Fibroblast of skin of left biceps (primary cell): ENCODE measurements at places on chromosomes 2 and 18.

- no peak for DNase-seq
Measured at GRCh38 chr2:62398356-62398755, 107.6 kb downstream of the TMEM17 start.

DNA sequence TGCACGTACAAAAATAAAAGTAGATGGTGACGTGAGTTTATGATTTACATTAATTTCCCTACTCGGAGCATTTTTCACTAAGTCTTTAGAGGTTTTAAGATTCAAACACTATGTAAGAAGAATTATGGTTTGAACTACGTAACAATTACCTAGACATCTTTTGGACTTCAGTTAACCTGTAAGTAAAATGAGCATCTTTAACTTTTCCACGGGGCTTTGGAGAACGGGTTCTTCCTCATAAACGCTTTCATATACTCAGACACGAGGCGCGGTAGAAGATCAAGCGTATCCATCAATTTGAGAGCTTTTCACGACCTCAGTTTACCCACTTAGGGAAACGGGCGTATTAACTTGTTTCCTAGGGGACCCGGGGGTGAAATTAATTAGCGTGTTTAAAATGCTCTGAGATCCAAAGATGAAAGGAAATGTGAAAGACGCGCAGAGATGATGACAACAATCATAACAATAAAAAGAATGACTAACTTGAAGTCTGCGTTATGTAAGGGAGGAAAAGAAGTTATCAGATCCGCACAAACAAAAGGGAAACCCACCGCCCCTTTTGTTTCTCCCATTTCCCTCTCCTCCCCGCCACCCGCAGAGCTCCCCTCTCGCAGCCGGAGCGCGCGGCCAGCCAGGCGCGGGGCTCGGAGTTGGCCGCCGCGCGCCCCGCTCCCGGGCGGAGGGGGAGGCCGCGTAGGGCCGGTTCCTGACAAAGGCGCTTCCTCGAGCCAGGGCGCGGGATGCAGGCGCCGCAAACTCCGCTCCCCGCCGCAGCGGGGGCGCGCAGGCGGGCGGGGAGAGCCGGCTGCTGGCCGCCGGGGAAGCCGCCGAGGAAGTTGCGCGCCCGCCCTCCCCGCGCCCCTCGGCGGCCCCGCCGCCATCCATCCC, 807 bp downstream of the PELI1 start:
- DNase-seq, result no peak

GRCh38 chr2:172294983-172295382, 132.4 kb upstream of the ITGA6 start:
- no peak for DNase-seq

- DNase-seq, result no peak
Measured at GRCh38 chr2:193428336-193428818, 1233.6 kb upstream of the TMEFF2 start.

GRCh38 chr2:212974692-212975091, 176.7 kb downstream of the IKZF2 start:
- no peak for DNase-seq

- no peak for DNase-seq
Measured at GRCh38 chr2:48439102-48439501, 90.9 kb upstream of the STON1 start.

DNA sequence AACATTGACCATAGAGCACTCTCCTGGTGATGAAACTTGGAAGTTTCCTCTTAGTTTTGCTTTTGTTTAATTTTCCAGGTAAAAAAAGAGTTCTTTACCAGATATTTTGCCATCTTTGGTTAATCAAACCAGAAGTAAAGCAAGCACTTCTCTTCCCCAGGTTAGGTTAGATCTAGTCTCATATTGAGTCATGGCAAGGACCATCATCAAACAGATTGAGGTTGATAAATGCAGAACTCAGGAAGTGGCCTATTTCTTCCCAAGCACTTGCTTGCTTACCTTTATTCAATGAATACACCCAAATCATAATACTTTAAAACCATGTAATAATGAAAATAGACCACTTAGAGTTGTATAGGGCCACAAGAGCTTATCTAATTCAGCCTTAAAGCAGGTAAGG, 23.4 kb downstream of the DNAH6 start:
- DNase-seq, result no peak

DNA sequence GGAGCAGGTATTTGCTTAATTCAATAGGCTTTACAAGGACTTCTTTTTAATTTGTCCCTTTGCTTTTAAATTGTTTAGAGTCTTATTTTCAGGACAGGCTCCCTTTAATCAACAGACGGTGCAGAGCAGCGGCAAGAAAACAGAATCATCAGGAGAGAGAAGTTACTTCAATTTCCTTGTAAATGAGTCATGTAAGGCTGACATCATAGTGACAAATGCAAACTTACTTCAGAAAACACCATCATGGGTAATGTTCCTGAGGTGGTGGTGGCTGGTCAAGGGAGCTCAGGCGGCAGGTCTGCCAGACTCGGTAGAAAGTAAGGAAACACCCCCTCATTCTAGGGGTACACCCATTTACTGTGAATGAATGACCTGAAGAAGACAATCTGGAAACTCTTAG, 395.1 kb downstream of the FBXO15 start:
- DNase-seq, result no peak

- no peak for DNase-seq
Measured at GRCh38 chr2:48319863-48320262, 210.1 kb upstream of the STON1 start.

DNA sequence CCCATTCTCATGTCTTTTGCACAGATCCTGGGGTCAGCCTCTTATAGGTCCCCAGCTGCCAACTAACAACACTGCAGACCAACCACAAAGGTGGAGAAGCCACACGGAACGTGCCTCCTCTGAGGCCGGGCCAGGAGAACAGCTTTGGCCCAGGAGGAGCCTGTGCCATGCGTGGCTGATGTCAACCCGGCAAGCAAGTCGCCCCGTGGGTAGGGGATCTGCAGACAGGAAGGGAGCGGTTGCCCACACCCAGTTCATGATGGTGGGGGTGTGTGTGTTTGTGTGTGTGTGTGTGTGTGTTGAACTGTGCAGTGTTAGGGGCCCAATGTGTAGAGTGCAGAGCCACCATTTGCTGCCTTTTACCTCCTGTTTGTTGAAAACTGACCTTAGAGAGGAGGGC, 2.4 kb upstream of the CLEC4F start:
- no peak for DNase-seq

GRCh38 chr2:160613466-160614153, 120.0 kb upstream of the RBMS1 start:
- peak; percentile 57 for DNase-seq

DNA sequence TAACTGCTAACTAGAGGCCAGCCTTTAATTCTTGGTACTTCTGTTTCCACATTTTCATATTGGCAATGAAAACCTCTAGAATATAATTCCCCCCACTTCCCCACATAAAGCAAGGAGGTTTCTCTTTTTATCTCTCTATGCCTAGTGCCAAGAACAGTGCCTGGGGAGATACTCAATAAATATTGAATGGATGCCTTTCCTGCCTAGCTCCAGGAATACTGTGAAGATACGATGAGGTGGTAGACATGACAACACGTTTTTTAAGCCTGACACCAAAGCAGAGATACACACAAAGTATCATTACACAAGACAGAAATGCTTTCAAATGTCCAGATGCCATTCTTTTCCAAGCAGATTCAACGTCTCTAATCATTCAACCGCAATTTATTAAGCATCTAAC, 535.5 kb downstream of the XIRP2 start:
- no peak for DNase-seq

GRCh38 chr2:52563151-52563550, 1204.5 kb upstream of the CHAC2 start:
- DNase-seq, result no peak

DNA sequence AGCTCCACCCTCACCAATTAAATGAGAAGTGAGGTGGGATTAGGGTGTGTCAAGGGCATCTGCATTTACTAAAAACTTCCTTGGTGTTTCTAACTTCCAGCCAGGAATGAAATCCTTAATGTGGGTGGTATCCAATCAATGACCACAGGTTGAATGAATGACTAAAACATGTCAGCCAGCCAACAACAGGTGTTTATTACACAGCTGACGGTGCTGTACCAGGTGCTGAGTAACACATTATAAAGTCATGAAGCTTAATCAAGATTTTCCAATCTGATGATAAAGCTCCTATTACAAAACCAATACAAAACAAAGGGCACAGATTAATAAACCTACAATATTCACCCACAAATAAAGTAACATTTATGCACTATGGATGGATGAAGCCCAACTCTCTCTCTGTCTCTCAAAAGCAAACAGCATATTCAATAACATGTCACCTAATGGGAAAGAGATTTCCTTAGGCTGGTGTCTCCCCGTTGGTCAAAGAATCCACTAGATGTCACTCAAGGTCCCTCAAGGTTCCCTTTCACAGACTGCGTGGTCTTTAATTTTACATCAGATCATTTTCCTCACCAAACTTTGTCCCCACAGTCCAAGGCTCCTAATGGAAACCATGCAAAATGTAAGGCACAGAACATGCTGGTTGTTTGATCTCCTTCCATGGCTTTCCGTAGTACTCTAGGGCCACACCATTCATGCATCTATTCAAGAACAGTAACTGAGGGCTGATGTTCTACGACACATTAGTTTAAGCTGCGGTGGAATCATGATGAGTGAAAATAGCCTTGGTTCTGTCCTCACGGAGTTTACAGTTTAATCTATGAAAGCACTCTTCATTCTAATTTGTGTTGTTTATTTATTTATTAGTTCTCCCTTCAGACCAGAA, 6.4 kb upstream of the PTPN4 start:
- no peak for DNase-seq

GRCh38 chr2:199470361-199470671, 12.6 kb upstream of the SATB2 start:
- no peak for DNase-seq

GRCh38 chr18:50866765-50867164, 12.2 kb upstream of the ME2 start:
- no peak for DNase-seq

DNA sequence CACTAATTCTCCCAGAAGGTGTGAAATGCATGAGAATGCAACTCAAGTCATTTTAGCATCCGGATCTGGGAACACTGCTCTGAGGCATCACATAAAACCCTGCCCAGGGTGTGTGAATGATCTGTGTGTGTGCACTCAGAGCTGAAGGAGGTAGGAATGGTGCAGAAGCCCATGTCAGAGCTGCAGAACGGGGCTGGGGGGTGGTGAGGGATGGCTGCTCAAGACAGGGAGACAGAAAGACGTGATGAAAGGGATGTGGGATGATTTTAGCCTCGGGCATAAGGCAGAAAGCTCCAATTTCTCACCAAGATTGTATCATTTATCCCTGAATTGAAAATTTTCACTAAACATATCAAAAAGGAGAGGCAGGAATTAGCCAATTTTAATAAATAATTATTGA, 369.1 kb downstream of the EIPR1 start:
- DNase-seq, result no peak

DNA sequence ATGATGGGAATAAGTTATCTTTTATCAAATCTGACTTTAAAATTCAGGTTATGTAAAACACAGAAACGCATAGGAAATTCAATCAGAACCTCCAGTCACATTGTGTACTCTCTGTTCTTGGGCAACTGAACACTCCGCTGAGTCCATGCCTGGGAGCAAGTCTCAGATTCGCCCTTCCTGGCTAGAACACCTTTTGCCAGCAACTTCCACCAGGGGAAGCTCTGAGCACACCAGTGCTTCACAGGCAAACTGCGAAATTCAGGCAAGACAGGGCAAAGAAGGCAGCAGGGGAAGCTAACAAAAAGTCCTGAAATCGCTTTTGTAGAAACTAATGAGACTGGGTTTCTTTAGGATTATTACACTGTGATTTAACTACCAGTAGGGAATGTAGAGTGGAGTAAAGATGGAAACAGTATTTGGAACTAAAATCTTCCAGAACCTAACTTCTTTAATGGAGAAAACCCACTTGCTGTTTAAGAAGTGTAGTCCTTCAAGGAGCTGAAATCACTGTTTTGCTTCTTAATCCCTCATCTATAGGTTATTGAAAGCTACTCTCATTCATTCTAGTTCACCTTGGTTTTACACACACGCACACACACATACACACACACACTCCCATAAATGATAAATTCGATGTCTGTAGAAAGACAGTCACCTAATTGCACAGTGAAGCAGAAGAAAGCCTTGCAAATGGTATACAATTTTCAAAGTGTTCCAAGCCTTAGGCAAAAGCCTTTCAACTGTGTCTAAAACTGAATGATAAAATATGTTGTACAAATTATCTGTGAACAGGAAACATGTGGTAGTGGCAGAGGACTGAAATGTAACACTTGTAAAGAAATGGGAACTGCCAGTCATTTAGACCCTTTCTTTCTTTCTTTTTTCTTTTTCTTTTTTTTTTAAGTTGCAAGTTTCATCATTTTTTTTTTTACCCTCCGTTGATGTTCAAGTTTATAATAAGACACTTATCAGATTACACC, 214.5 kb downstream of the TMEM182 start:
- no peak for DNase-seq

GRCh38 chr2:160387558-160388262, 105.9 kb downstream of the RBMS1 start:
- DNase-seq, result peak; percentile 88

GRCh38 chr2:160114020-160114419, 51.6 kb upstream of the PLA2R1 start:
- no peak for DNase-seq

GRCh38 chr2:174635776-174636404, 38.3 kb upstream of the WIPF1 start:
- DNase-seq, result peak; percentile 43

DNA sequence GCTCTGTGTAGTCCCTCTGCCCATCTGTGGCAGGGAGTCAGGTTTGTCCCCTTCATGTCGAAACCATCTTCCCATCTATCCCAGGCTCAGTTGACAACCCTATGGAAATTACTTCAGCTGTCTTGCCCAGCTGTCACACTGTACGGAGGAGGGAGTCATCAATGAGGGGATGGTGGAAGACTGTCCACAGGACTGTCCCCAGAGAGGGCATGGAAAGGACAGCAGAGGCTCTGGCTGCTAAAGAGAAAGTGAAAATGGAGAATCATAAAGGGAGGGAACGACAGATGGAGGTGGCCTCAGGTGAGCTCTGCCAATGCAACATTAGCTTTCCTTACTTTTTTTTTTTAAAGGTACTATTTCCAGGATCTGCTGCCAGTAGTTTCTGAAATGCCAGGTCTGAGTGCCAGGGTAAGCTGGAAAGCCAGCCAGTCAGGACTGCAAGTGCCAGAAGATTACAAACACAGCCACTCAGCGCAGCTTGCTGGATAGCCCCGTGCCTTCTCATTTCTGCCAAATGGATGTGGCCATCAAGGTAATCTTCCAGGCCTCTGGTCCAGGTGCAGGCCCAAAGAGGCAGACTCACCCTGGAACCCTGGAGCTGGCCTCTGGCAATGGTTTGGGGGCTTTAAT, 192.8 kb downstream of the AGPS start:
- DNase-seq, result no peak

- no peak for DNase-seq
Measured at GRCh38 chr18:75467281-75467795, 39.8 kb upstream of the SMIM21 start.
